ENCODE measurements at places on chromosomes 3 and 15.

- H3K27ac ChIP-seq, result no peak overlapping the region
- H3K36me3 ChIP-seq, result no peaks in the 10 kb centered on the region
- H3K4me1 ChIP-seq, result no peaks in the 10 kb centered on the region
- no peak for DNase-seq
- H3K4me3 ChIP-seq, result no peak overlapping the region
Observed at GRCh38 chr3:43361077-43361476, 74.7 kb downstream of the SNRK start.

DNA sequence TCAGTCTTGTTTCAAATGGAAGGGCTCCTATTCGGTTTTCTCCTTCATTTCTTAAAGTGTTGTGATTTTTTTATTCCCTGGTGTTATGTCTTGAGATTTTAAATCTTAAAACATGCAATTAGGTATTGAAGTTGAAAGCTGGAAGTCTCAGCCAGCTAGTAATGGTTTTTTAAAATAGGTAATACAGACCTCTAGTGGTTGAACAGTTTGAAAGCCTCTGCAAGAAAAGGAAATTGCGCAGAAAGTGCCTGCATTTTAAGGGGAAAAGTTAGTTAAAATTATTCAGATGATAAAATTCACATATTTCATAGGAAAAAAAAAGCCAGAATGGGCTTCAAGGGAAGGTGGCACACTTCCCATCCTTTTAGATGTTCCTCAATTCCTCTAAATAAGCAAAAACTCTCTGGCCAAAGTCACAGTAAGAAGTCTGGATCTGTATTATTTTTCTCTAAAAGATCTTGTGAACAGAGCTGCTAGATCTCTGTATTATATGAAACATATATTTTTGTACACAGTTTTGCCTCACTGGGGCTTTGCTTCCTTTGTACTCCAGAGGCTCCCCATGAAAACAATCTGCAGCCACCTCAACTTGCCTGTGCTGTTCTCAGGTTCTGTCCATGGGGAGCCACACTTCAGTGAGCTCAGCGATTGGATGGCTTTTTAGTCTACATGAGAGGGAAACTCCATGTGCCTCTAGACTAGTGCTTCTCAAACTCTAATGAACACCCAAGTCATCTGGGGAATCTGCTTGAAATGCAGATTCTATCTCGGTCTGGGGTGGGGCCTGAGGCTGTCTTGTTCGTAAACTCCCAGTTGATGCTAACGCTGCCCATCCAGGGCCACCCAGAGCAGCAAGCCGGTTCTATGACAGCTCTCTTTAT is 21.5 kb downstream of the AGTR1 start:
- no peaks in the 10 kb centered on the region for H3K27me3 ChIP-seq
- H3K36me3 ChIP-seq, result no peaks in the 10 kb centered on the region
- no peak for DNase-seq
- no peak overlapping the region for H3K4me3 ChIP-seq
- no peak overlapping the region for H3K27ac ChIP-seq

GRCh38 chr3:180529778-180530177 is 72.2 kb upstream of the TTC14 start:
- H3K27ac ChIP-seq, result no peak overlapping the region
- H3K4me3 ChIP-seq, result no peak overlapping the region
- DNase-seq, result no peak

GRCh38 chr15:76337059-76337695 is 604 bp downstream of the ISL2 start:
- peaks cover 81% of the 10 kb centered on the region for H3K27me3 ChIP-seq
- no peaks in the 10 kb centered on the region for H3K36me3 ChIP-seq
- peak; percentile 89 for DNase-seq
- peaks cover 8% of the 10 kb centered on the region for H3K4me1 ChIP-seq
- H3K4me3 ChIP-seq, result peak overlapping the region; percentile 69

- H3K27me3 ChIP-seq, result peaks cover 16% of the 10 kb centered on the region
- no peak overlapping the region for H3K27ac ChIP-seq
- DNase-seq, result no peak
- no peaks in the 10 kb centered on the region for H3K4me1 ChIP-seq
Observed at GRCh38 chr3:9135930-9136525, 113.4 kb downstream of the SRGAP3 start.

- no peak for DNase-seq
- H3K27ac ChIP-seq, result no peak overlapping the region
- no peak overlapping the region for H3K4me3 ChIP-seq
- no peaks in the 10 kb centered on the region for H3K27me3 ChIP-seq
Observed at GRCh38 chr3:102661707-102662497, 227.1 kb downstream of the ZPLD1 start.

DNA sequence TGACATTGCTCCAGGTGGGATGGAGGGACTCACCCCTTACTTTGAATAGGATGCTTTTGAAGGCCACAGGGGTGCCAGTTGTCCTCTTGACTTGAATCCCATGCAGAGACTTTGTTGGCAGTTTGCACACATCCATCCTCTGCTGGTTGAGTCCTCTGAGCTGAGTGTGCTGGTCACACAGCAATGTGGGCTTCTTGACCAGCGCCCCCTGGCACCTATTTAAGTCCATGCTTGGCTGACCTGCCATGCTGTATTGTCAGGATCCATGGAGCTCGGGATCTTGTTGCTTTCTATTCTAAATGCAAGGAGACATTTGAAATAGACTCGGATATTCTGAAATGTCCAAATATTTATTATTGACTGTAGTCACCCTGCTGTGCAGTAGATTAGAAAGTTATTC is 19.8 kb downstream of the RAB7A start:
- peaks cover 19% of the 10 kb centered on the region for H3K36me3 ChIP-seq
- H3K4me1 ChIP-seq, result no peaks in the 10 kb centered on the region
- no peaks in the 10 kb centered on the region for H3K27me3 ChIP-seq

DNA sequence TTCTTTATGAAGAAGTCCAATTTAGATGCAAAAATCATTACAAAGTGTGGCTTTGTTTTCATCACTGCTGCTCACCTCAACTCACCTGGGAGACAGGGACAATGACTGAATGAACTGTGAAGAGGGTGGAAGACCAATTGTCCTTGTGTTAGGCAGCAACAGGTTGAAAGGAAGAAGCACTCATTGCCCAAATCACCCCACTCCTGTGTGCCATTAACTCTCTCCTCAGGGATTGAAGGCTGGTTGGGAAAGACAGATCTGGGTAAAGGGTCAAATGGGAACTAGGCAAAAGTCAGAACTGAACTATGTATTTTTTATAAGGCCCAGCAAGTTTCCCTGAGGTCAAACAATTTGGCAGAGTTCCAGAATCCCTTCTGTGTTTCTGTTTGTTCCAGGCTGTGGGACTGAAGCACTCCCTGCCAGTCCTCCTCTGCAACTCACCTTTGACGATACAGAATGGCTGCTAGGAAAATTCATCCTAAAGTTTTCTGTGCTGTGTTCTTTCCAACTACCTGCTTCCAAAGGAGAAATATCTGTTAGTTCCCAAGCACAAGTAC is 68.6 kb upstream of the CCDC39 start:
- no peak for DNase-seq
- no peak overlapping the region for H3K27ac ChIP-seq
- H3K36me3 ChIP-seq, result no peaks in the 10 kb centered on the region
- no peaks in the 10 kb centered on the region for H3K27me3 ChIP-seq

DNA sequence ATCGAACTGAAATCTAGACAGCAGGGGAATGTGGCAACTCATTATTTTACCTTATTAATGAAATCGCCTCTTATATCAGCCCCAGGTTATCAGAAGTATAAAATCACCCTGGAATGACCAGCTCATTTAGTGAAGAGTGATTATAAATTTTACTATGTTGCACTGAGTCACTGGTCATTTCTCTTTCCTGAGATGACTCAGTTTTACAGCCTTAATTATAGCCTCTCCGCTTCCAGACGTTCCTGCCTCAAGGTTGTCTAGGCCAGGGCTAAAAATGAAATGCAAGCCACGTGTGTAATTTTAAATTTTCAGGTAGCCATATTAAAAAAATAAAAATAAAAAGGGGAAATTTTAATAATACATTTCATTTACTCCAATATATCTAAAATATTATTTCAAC is 33.3 kb downstream of the DET1 start:
- H3K27me3 ChIP-seq, result no peaks in the 10 kb centered on the region
- no peak overlapping the region for H3K27ac ChIP-seq
- DNase-seq, result peak; percentile 73
- H3K36me3 ChIP-seq, result peaks cover 3% of the 10 kb centered on the region
- peaks cover 7% of the 10 kb centered on the region for H3K4me1 ChIP-seq

DNA sequence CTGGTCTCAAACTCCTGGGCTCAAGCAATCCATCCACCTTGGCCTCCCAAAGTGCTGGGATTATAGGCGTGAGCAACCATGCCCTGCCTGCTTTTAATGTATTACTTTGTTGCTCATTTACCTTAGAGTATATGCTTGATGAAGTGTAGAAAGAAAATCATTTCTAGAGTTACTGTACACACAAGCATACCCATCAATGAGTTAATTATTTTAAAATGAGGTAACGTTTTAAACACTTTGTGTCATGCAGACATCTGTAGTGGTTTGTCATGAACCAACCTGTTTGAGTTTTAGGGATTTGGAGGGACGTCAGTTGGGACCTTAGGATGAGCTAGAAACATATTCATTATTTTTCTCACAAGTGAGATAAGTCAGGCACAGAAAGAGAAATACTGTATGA is 332.4 kb upstream of the IGF1R start:
- no peak overlapping the region for H3K4me3 ChIP-seq
- H3K27ac ChIP-seq, result no peak overlapping the region
- no peak for DNase-seq
- no peaks in the 10 kb centered on the region for H3K36me3 ChIP-seq
- no peaks in the 10 kb centered on the region for H3K27me3 ChIP-seq

- no peak overlapping the region for H3K27ac ChIP-seq
- no peaks in the 10 kb centered on the region for H3K36me3 ChIP-seq
- H3K4me3 ChIP-seq, result no peak overlapping the region
- no peaks in the 10 kb centered on the region for H3K4me1 ChIP-seq
- H3K27me3 ChIP-seq, result no peaks in the 10 kb centered on the region
Observed at GRCh38 chr3:62833538-62833937, 41.7 kb downstream of the CADPS start.

- peak; percentile 85 for DNase-seq
- H3K4me1 ChIP-seq, result peaks cover 27% of the 10 kb centered on the region
- no peaks in the 10 kb centered on the region for H3K27me3 ChIP-seq
- H3K36me3 ChIP-seq, result peaks cover 8% of the 10 kb centered on the region
- H3K4me3 ChIP-seq, result peak overlapping the region; percentile 93
- peak overlapping the region; percentile 94 for H3K27ac ChIP-seq
Observed at GRCh38 chr3:160401291-160402095, 2.0 kb downstream of the SMC4 start.

- H3K4me1 ChIP-seq, result peaks cover 28% of the 10 kb centered on the region
- H3K36me3 ChIP-seq, result no peaks in the 10 kb centered on the region
- H3K4me3 ChIP-seq, result no peak overlapping the region
Observed at GRCh38 chr15:25832158-25832557, 31.0 kb downstream of the ATP10A start.

GRCh38 chr15:88179562-88179961 is 77.0 kb downstream of the NTRK3 start:
- H3K4me3 ChIP-seq, result no peak overlapping the region
- H3K4me1 ChIP-seq, result no peaks in the 10 kb centered on the region
- H3K27ac ChIP-seq, result no peak overlapping the region
- no peak for DNase-seq

DNA sequence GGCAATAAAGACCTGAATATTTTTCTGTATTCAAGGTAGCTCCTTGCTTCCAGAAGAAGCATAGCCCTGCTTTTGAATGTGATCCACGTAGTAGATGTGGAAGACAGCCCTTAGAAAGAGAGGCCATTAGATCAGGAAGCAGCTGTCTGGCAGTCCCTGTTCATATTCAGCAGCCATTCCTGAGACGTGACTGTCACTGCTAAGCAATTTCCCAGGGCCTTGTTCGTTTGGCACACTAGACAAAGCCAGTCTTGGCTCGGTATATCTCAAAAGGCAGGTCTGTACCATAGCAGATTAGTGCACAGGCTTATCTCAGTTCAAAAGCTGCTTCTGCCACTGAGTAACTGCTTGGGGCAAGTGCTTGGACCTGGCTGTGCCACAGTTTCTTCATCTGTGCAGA is 287.8 kb upstream of the MCTP2 start:
- H3K4me3 ChIP-seq, result no peak overlapping the region
- H3K36me3 ChIP-seq, result no peaks in the 10 kb centered on the region
- no peak overlapping the region for H3K27ac ChIP-seq
- H3K4me1 ChIP-seq, result no peaks in the 10 kb centered on the region

DNA sequence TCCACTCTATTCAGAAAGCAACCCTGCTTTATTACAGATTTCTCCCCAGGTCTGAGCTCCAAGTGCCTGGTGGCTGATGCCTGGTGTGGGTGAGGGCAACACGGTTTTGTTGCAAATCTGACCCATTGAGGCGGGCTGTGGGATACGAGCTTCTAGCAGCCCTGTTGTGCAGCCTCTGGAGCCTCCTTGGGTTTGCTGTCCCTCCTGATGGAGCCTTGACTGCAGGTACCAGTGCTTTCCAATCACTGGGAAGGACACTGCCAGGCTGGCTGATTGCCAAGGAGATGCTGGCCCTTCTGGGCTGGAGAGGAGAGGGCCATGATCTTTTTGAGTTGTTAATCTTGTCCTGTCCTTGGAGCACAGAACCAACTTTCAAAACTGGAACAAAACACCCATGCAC is 151.0 kb upstream of the RGMA start:
- H3K4me1 ChIP-seq, result no peaks in the 10 kb centered on the region
- no peaks in the 10 kb centered on the region for H3K36me3 ChIP-seq
- DNase-seq, result no peak
- no peak overlapping the region for H3K27ac ChIP-seq

- no peaks in the 10 kb centered on the region for H3K4me1 ChIP-seq
- no peak for DNase-seq
- peaks cover 67% of the 10 kb centered on the region for H3K36me3 ChIP-seq
- no peaks in the 10 kb centered on the region for H3K27me3 ChIP-seq
- H3K27ac ChIP-seq, result no peak overlapping the region
Observed at GRCh38 chr3:197280156-197280555, 18.3 kb downstream of the DLG1 start.

DNA sequence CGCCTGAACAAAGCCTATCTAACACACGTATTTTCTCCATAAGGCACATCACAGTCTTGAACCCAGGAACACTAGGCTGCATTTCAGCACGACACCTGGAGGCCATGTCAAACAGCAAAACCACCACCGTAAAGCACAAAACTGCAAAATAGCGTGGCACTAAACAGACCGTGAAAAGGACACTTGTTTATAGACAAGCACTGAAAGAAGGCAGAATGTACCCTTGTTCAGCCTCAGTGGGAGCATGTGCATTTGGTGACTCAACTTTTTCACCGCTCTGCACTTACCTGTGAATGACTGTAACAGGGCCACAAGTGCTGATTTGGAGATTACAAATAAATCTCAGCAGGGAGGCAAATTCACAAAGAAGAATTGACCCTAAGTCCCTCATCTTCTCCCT is 80.8 kb downstream of the ISG20 start:
- H3K4me1 ChIP-seq, result no peaks in the 10 kb centered on the region
- H3K36me3 ChIP-seq, result no peaks in the 10 kb centered on the region
- H3K4me3 ChIP-seq, result no peak overlapping the region
- no peak overlapping the region for H3K27ac ChIP-seq

GRCh38 chr15:73319460-73320245 is 49.1 kb downstream of the HCN4 start:
- peaks cover 9% of the 10 kb centered on the region for H3K27me3 ChIP-seq
- H3K36me3 ChIP-seq, result no peaks in the 10 kb centered on the region
- H3K4me3 ChIP-seq, result no peak overlapping the region
- no peaks in the 10 kb centered on the region for H3K4me1 ChIP-seq
- DNase-seq, result peak; percentile 60
